Tracheal epithelial cell (primary cell): ENCODE measurements at places on chromosomes 5 and 9. TPM values are rescaled to one million over a fixed set of nuclear protein-coding genes. Genes with fewer than 3 reads are reported as not detected.

RFK gene
- 30.4 and 30.5 TPM in 2 replicates for total RNA-seq

WNT8A gene
- total RNA-seq = not detected in 2 replicates

DMRT3 gene
- not detected in 2 replicates for total RNA-seq

DDX4 gene
- total RNA-seq = not detected in 2 replicates

SEMA6A gene
- total RNA-seq = 1.7 and 7.2 TPM in 2 replicates

PDZD2 gene
- 7.7 and 8.3 TPM in 2 replicates for total RNA-seq

URM1 gene
- 30.5 and 31.3 TPM in 2 replicates for total RNA-seq

BRD9 gene
- 25.6 and 46.5 TPM in 2 replicates for total RNA-seq

CDH6 gene
- total RNA-seq = 2.3 and 38.6 TPM in 2 replicates

GAS1 gene
- 1.4 and 1.5 TPM in 2 replicates for total RNA-seq

IFNK gene
- total RNA-seq = not detected in 2 replicates

ZDHHC11 gene
- 0.43 and 0.72 TPM in 2 replicates for total RNA-seq

PCDHA10 gene
- under 0.01 and 0.48 TPM in 2 replicates for total RNA-seq

SPATA31A3 gene
- total RNA-seq = not detected in 2 replicates

SELENOP gene
- 5.1 and 8.1 TPM in 2 replicates for total RNA-seq

GFI1B gene
- total RNA-seq = not detected in 2 replicates

MCC gene
- total RNA-seq = 62.4 and 71.2 TPM in 2 replicates

HAVCR1 gene
- 55.2 TPM in 1 of 2 replicates, not detected in the other for total RNA-seq

MYMK gene
- not detected in 2 replicates for total RNA-seq

CPLANE1 gene
- total RNA-seq = 8.7 and 9.2 TPM in 2 replicates

NEURL1B gene
- 6.2 and 20.2 TPM in 2 replicates for total RNA-seq

SLC45A2 gene
- total RNA-seq = 0.21 TPM in 1 of 2 replicates, not detected in the other

STPG3 gene
- not detected in 2 replicates for total RNA-seq

SLF1 gene
- 2.9 and 4.7 TPM in 2 replicates for total RNA-seq

TAF1L gene
- total RNA-seq = under 0.01 TPM in 2 replicates

PCDHGA12 gene
- 1.7 and 3.9 TPM in 2 replicates for total RNA-seq

PHF24 gene
- total RNA-seq = under 0.01 and 0.48 TPM in 2 replicates

ANP32B gene
- total RNA-seq = 5.5 and 5.8 TPM in 2 replicates

PCDHB15 gene
- total RNA-seq = 0.21 and 0.24 TPM in 2 replicates

INSYN2B gene
- 0.24 and 0.43 TPM in 2 replicates for total RNA-seq

HEXB gene
- total RNA-seq = 208 and 234 TPM in 2 replicates

C7 gene
- under 0.01 TPM in 1 of 2 replicates, not detected in the other for total RNA-seq

TMEFF1 gene
- 0.21 and 1.7 TPM in 2 replicates for total RNA-seq

ANKHD1 gene
- total RNA-seq = 47.5 and 52.4 TPM in 2 replicates

SPATA31D3 gene
- total RNA-seq = not detected in 2 replicates

SLC1A1 gene
- total RNA-seq = 0.85 and 8.2 TPM in 2 replicates
